Activated CD4-positive, alpha-beta T cell treated with anti-CD3 and anti-CD28 coated beads for 1 hour (primary cell): ENCODE measurements at places on chromosomes 4 and X.
A peak's percentile ranks its signal among the peaks of the same experiment; 100 is the strongest.

DNA sequence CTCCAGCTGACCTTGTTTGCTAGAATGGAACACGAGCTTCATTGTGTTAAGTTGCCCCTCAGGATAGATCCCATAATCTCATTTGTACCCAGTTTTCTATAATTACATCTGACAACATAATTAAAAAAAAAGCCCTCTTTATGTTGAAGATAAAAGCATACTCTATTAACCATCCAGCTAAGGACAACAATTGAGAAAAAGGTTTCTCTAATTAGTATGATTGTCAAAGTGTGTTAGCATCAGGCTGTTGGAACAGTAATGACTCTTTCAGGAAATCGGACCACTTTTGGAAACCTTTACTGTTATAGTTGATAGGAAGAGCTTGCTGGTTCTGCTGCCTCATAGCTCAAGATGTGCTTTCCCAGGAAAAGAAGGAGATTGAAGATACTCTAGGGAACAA is 172.6 kb downstream of the FHIP1A start:
- no peak for DNase-seq

DNA sequence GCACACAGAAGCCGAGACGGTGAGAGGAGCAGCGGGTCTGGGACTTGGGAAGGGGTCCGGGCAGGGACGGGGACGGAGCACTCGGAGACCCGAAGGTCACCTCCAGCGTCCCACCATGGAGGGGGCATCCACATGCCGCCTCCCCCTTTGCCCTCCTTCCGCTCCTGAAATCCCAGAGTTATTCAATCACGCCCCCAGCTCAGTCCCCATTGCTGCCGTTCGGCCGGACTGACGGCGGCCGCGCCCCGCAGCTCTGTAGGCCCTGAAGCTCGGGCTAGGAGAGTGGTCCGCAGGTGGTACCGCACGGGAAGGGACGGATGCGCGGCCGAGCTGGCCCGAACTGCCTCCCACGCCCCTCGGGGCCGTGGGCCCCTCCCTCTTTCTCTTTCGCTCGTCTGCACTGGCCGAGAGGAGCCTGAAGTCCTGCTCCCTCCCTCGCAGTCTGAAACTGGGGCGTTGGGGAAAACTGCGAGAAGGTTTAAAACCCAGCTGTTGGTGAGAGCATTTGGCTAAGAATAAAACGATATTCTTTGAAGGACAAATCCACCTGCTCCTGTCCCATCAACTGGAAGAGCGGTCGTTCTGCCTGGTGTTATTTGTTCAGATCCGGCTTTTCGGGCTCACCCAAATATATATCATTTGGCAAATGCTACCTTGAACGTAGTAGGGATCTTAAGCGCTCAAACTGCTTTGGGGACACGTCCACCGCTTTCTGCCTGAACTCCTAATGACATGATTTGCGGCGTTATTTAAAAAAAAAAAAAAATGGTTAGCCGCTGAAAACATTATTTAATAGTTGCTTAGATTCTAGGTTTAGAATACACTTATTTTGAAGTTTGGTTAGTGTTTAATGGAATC is 719 bp downstream of the USO1 start:
- peak; percentile 22 for DNase-seq

DNA sequence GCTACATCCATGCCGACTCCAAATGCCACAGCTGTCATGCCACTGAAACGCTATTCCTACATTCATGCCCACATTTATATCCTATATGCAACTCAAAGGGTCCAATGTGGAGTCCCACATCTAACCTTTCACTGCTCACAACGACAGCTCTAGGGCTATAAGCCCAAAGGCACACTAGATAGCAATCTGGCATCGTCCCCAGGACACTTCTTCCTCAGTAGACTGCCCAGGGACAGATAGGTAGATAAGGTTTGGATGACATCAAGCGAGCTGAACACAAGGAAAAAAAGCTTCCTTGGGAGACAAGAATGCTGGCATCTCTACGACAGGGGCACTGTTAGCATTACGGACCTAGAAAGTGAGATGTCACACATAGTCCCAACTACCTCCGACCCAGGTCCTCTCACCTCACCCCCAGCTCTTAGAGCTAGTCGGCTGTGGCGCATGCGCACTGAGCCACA is 685 bp downstream of the RAB9B start:
- no peak for DNase-seq

GRCh38 chr4:52643785-52644244 is 15.3 kb downstream of the USP46 start:
- DNase-seq: no peak

- no peak for DNase-seq
These were observed 355.0 kb upstream of the EMCN start for GRCh38 chr4:100872811-100873210.

GRCh38 chr4:180727478-180727877 is 1515.7 kb upstream of the TENM3 start:
- DNase-seq: no peak

DNA sequence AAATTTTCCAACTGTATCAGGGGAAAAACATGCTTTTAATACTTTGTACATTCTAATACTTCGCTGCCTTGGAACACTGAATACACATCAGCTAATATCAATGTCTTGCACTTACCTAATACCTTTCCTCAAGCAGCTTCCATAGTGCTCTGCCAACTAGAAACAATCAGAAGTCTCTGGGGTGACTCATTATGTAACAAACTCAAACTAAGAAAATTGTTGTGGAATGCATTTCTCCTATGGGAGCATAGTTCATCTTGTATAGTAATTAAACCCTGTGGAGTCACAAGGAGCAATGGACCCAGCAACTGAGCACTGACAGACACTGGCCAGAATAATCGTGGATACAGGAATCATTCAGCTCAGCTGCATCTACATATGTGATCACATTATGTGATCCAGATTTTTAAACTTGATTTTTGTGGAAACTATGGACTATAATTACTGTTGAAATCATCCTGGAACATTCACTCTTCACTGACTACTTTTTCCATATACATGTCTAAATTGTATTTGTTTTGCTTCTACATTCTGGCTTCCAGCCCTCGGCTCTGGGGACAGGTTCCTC is 496.9 kb downstream of the TMA16 start:
- no peak for DNase-seq

- DNase-seq: no peak
These were observed 17.8 kb downstream of the ZCCHC4 start for GRCh38 chr4:25330335-25330734.

DNA sequence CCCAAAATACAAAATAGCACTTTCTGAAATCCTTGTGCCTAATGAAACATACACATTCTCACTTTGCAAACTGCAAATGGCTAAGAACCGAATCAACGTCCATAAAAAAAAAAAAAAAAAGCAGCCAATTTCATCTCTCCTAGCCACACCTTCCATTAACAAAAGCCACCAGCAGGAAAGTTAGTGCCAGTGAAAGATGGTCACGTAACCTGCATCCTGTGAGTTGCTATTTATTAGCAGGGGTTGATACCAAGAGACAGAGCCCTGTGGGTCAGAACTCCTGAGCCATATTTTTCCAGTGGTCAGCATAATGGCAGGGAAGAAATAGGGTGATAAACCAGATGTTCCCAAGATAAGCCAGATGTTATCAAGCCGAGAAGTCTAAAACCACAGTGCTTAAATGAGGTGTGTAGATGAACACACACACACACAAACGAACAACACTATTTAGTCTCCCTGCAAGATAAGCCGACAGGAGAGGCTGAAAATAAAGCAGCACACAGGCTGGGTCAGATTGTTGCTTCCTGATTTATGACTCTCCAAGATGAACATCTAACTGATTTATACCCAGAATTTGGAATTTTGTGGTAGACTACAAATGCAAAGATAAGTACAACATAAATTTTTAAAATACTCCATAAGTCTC is 11.5 kb downstream of the PPARGC1A start:
- DNase-seq: no peak

GRCh38 chr4:174934360-174934759 is 16.2 kb downstream of the ADAM29 start:
- no peak for DNase-seq

DNA sequence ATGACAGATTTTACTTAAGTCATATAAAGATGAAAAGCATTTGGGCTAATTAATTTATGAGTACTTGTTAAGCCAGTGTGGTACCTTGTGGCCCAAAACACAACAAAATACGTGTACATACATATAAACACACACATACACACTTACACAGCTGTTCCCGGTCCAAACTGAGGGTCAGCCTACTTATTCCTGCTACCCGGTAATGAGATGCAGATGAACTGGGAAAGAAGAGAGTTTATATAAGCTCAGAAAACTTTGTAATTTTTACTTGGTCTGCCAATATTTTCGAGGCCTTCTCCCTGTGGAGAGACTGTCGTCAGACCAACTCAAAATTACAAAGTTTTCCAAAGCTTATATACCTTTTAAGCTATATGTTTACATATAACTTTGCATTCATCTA is 25.8 kb upstream of the PBDC1 start:
- no peak for DNase-seq

DNA sequence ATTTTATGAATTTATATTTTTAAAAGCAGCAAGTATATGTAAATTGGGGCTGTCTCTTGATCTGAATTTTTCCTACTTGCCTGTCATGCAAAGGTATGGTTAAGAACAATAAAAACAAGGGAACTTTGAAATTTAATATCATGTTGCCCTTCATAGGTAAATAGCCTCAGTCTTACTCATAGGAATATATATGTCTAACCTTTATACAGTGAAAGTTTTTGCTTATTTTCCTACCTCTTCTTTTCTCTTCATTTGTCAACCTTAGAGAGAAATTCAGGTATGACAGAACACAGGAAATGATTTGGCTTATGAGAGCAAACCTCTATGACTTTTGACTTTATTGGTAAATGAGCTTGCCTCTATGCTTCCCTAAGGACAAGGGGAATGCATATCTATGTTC is 716.0 kb downstream of the CENPC start:
- DNase-seq: no peak

DNA sequence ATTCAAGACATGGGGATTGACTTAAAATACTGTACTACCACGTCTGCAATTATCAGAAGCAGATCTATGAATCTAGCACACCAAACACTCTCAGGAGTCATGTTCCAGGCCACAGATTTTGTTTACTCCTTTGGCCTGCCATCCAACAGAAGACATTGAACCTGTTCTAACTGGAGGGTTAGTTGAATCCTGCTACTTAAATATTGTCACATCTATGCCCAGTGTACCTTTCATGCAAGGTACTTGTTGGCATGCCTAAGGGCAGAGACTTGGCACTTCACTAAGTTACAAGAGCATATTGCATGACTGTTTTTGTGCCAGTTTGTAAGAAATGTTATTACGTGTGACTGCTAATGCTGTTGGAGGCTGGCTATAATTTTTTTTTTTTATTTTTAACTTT is 126.9 kb upstream of the BCOR start:
- no peak for DNase-seq

DNA sequence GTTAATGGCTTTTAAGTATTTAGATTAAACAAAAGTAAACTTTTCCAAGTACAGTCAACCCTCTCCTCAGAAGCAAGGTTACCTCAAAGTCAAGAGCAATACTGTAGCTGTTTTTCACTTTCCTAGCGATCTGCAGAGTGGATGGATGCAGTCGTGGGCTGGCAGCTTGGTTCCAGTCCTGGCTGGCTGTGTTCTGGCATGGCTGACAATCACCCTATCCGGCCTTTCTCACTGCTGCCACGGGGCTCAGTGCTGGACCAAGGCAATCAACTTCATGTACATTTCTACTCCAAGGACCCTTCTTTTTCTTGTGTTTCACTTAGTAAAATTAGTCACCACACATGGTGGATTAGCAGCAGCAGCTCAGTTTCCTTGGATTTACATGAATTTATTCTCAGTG is 208.3 kb downstream of the GABRB1 start:
- no peak for DNase-seq

DNA sequence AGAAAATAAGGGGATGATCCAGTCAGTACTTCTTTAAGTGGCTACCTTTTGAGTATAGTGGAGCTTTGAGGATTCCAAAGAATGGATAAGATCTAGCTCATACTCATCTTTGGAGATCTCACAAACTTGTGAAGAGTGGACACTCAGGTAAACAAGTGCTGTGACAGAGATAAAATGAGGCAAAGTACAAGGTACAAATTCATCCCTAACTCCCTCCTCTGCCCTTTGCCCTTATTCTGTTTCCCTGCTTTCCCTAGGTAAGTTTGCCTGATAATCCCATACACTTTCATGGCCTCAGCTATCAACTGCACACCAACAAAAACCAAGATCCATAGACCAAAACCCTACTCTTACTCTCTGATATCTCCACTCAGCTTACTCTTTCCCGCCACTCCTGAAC is 16.4 kb upstream of the CPEB2 start:
- no peak for DNase-seq

- no peak for DNase-seq
These were observed 579 bp downstream of the IL3RA start for GRCh38 chrX:1336948-1337779.

DNA sequence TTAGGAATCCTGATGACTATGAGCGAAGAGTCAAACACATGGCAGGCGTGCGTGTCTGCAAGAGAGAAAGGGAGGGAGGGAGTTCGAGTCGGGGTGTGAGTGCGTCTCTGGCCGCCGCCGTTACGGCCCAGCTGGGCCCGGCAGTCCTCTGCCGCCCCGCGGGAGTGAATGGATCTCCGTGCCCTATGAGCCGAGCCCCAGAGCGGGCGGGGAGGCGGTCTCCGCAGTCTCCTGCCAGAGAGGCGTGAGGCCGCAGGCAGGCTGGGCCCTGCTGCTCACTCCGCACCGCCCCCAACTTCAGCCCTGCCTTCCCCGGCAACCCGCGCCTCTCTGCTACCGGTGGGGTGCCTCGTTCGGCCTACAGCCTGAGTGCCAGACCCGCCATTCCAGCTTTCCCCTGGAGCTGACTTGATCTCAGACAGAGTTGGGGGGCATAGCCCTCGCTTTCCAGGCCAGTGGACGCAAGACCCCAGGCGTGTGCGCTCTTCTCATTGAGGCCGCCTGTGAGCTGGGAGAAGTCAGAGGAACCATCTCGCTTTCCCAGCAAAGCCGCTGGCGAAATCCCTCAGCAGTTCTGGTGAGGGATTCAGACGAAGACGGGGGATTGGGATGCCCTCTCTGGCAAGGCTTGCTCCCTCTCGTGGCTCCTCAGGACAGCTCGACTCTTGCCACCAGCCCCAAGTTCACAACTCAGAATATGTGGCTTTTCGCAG is 1.4 kb downstream of the SLC16A2 start:
- no peak for DNase-seq

GRCh38 chr4:158217763-158218162 is 7.5 kb downstream of the TMEM144 start:
- DNase-seq: no peak

- DNase-seq: no peak
These were observed 69.8 kb downstream of the ARHGEF38 start for GRCh38 chr4:105622269-105622668.

DNA sequence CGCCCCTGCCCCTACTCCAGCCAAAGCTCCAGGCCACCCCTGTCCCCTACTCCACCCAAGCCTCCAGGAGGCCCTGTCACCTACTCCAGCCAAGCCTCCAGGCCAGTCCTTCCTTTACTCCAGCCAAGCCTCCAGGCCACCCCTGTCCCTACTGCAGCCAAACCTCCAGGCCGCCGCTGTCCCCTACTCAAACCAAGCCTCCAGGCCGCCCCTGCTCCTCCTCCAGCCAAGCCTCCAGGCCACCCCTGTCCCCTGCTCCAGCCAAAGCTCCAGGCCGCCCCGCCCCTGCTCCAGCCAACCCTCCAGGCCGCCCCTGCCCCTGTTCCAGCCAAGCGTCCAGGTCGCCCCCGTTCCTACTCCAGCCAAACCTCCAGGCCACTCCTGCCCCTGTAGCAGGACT is 5.1 kb upstream of the ASMT start:
- no peak for DNase-seq

GRCh38 chr4:106898621-106899230 is 137.4 kb downstream of the DKK2 start:
- DNase-seq: no peak

- DNase-seq: no peak
These were observed 4.3 kb downstream of the WDR44 start for GRCh38 chrX:118350221-118350620.
